HEK293T (cell line): ENCODE measurements at places on chromosomes 5 and 9.

DNA sequence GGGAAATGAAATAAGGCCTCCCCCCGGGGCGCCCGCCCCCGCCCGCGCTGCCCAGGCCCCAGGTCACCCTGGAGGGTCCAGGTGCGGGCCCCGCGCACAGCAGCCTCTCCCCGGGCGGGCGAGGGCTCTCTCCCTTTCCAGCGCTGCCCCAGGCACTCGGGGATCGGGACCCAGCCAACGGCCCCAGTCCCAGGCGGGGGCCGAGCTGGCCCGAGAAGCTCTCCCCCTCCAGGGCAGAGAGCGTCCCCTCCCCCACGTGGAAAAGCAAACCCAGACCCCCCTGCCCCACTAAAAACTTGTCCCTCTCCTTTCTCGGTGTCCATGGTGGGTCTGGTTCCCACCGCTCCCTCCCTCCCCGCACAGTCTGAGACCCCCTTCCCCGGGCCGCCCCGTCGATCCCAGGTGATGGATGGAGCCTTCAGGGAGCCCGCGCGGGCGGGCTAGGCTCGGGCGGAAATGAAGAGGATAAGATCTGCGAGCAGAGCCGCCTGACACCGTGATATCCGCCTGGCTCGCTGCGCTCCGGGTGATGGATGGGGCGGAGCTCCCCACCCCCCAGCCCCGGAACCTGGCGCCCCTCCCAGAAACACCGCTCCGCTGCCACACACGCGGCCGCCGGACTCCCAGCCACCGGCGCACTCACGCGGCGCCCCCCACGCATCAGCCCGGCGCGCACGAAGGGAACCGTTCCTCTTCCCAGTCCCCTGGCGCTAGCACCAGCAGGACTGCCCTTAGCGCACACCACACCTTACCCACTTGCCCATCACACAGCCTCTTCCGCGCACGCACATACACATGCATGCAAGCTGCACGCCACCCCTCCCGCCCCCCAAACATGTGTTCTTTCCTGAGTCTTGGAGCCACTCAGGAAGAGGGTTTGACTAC, 81.7 kb upstream of the ZBTB43 start:
- DNase-seq = no peak

GRCh38 chr5:102668220-102668932, 86.7 kb upstream of the PAM start:
- DNase-seq = no peak

GRCh38 chr5:96253140-96253539, 179.9 kb downstream of the PCSK1 start:
- no peak for DNase-seq

DNA sequence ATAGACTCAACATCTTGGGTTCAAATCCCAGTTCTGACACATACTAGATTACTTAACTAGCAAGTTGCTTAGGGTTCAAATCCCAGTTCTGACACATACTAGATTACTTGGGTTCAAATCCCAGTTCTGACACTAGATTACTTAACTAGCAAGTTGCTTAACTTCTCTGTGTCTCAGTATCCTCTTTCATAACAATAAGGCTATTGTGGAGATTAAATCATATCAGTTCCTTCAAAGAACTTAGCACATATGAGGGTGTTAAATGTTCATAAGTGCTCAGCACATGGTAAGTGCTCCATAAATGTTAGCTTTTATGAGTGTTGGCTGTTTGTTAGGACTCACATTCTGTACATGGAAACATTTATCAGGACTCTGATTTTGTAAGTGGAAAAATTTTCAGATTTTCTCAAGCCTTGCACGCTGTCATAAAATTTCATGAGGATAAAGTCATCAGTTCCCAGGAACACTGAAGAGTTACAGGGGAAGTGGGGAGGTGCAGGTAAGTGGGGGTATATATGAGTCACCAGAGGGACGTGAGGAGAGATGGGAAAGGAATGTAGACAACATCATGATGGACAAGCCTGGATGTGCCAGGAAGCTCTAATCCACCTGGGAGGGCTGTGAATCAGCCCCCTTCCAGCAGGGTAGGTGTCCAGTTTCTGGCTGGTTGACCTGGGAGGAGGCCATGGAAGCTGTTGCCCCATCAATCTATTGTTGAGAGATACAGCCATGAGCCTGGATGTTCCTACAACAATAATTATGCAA, 532.2 kb upstream of the WWC1 start:
- DNase-seq = no peak

GRCh38 chr9:35675204-35675603, 1.5 kb downstream of the CA9 start:
- DNase-seq = no peak

- no peak for DNase-seq
These were observed 32.2 kb upstream of the TGFBI start for GRCh38 chr5:135996611-135997010.

- no peak for DNase-seq
These were observed 1366.1 kb downstream of the PTPRD start for GRCh38 chr9:9246726-9247125.

GRCh38 chr5:134561871-134562296, 36.4 kb downstream of the JADE2 start:
- peak; percentile 56 for DNase-seq

GRCh38 chr5:28132151-28132550, 1093.8 kb upstream of the CDH9 start:
- no peak for DNase-seq

- no peak for DNase-seq
These were observed 170.4 kb upstream of the RAI14 start for GRCh38 chr5:34485768-34486030.

DNA sequence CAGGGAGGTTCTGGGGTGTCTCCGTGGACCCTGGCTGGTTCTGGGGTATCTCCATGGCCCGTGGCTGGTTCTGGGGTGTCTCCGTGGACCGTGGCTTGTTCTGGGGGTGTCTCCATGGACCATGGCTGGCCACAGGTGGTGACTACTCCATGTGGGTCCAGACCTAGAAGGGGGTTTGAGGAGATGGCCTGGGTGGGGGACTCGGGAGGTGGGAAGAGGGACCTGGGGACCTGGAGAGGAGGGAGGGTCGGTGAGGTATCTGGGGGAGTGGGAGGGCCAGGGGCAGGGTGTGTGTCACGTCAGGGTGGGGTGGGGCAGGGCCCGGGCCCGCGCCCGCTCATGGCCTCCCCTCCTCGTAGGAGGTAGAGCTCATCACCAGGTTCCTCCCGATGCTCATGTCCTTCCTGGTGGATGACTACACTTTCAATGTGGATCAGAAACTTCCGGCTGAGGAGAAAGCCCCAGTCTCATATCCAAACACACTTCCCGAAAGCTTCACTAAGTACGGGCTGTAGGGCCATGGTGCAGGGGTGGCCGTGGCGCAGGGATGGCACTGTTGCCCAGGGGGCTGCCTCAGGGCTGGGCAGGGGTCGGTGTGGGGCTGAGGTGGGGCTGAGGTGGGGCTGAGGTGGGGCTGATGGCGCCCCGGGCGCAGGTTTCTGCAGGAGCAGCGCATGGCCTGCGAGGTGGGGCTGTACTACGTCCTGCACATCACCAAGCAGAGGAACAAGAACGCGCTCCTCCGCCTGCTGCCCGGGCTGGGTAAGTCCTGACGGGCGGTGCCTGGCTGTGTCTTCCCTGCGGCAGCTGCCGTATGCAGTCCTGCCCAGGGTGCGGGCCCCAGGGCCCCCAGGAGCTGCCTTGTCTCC, 10.7 kb upstream of the TOR4A start:
- no peak for DNase-seq

DNA sequence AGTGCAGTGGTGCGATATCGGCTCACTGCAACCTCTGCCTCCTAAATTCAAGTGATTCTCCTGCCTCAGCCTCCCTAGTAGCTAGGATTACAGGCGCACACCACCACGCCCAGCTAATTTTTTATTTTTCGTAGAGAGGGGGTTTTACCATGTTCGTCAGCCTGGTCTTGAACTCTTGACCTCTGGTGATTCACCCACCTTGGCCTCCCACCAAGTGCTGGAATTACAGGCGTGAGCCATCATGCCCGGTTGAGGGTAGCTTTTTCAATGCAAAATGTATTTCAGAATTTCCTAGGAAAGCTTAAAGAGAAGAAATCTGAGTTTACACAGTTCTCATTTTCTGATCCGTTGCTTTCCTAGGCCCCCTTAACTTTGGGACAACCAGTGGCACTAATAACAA, 15.7 kb downstream of the BDP1 start:
- DNase-seq = no peak

- DNase-seq = no peak
These were observed 55.0 kb downstream of the PJA2 start for GRCh38 chr5:109354761-109355160.

DNA sequence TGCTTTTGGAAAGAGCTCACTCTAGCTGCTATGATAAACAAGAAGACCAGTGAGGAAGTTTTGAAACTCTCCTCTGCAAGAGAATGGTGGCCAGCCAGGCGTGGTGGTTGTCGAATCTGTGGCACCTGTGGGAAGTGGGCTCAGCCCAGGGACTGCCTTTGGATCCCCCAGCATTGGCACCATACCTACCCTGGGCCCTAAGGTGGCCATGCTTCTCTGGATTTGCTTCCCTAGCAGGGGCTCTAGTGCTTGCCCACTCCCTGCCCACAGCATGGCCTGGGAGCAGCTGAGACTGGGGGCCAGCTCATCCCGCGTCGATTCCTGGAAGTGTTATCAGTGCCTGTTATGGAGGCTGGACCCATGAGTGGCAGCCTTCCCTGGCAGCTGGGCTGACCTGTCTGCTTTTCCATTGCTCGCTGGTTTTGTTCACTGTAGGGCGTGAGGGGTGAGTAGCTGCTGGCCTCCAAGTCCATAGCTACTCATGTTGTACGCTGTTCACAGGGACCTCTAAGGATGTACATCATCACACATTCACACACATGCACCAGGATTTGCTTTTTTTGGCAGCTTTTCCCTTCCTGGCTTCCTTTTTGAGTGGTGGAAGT, 2.3 kb downstream of the SLC22A4 start:
- DNase-seq = no peak

DNA sequence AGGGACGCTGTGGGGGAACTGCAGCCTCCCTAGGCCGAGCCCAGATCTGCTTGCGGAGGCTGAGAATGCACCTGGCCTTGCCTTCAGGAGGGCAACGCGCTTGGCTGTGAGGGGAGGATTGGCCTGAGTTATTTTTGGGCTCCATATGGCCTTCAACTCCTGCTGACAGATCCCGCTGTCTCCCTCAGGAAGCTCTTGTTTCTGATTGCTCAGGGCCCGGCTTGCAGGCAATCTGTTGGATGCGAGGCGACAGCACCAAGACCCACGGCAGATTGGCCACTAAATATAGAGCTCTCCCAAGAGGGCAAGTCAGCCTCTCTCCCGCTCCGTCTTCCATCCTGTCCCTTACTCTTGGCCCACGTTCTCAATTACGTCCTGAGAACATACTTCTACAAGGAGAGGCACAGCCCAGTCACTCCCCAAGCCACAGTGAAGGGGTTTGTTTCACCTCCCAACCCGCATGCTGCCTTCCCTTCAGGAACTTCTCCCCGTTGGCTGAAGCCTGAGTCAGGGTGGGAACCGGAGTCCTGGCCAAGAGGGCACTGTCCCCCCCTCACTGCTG, 53.6 kb downstream of the RASGEF1C start:
- no peak for DNase-seq

DNA sequence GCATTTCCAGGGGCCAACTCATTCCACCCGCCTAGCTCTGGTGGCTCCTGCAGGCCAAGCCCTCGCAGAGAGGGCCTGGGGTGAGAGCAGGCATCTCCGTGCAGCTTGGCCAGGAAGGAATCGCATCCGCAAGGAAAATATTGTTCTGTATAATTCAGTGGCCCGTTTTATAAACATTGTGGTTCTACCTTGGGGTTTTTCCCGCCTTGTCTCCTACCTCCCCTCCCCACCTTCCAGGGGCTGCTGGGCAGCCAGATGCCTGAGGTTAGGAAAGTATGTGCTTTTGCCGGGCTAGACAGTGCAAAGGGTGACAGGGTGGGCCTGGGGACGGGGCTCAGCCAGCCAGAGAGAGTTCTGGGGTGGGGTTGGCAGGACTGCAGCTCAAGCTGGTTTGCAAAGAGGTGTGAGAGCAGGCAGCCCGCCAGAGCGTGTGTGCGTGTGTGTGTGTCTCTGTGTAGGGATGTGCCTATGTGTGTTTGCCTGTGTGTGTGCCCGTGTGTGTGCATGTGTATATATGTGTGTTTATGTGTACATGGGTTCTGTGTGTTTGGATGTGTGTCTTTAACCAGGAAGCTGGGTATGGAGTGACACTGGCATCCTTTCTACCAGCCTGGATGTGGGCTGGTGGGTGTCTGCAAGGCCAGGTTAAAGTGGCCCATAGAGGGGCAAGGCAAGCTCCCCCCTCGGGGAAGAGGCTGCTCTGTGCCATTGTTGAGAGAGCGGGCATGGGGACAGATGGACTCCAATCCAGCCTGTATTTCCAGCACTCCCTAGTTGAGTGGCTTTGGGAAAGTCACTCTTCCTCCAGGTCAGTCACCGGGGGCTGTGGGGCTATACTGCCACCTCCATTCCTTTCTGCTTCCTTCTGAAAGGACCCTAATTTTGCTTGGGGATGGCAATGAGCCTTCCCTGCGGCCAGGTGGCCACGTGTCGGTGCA, 10.6 kb upstream of the SLC2A6 start:
- no peak for DNase-seq

GRCh38 chr5:55004729-55005128, 19.3 kb upstream of the GZMK start:
- DNase-seq = no peak

- no peak for DNase-seq
These were observed 57.3 kb upstream of the CD180 start for GRCh38 chr5:67253911-67254310.

- no peak for DNase-seq
These were observed 27.0 kb downstream of the HSD17B3 start for GRCh38 chr9:96274939-96275338.

DNA sequence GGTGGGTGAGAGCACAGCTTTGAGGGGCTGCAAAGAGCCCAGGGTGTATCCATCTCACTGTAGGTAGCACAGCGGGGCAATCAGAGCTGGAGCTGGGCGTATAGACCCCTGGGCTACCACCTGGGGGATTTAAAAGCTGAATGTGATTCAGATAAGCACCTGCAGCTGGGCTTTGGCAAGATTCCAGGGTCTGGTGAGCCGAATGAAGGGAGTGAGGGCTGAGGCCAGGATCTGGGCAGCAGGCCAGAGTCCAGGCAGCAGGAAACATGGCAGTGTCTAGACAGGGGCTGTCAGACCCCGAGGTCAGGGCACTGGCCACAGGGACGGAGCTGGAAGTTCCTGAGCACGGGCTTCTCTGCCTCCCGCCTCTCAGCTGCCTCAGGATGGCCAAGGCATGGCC, 8.7 kb downstream of the ASS1 start:
- no peak for DNase-seq

GRCh38 chr9:91048749-91049148, 247.1 kb downstream of the SYK start:
- no peak for DNase-seq

- peak; percentile 9 for DNase-seq
These were observed 1.1 kb upstream of the MAT2B start for GRCh38 chr5:163504079-163504931.

GRCh38 chr5:464446-464842, 21.5 kb downstream of the EXOC3 start:
- no peak for DNase-seq

- DNase-seq = no peak
These were observed 53.3 kb downstream of the PCA3 start for GRCh38 chr9:76817489-76817888.

DNA sequence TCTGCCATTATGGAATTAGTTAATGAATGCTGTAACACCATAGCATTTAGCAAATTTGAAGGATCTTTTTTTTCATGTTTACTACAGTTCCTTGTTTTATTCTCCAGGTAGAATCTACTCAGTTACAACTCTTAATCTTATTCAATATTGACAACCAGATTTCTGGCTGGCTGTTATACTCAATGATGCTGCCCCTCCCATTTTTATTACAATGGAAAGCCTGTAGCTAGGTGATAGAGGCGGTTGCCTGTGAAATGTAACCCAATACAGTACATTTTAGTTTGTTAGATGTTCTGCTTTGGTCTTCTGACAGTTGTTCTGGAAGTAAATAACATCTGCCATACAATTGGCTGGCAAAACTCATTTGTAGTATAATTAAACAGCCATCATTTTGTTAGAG, 294.2 kb downstream of the DMRTA1 start:
- no peak for DNase-seq
